ENCODE measurements at places on chromosomes 3 and 15.

- no peak for DNase-seq
Observed at GRCh38 chr3:151491525-151491924, 30.7 kb upstream of the IGSF10 start.

DNA sequence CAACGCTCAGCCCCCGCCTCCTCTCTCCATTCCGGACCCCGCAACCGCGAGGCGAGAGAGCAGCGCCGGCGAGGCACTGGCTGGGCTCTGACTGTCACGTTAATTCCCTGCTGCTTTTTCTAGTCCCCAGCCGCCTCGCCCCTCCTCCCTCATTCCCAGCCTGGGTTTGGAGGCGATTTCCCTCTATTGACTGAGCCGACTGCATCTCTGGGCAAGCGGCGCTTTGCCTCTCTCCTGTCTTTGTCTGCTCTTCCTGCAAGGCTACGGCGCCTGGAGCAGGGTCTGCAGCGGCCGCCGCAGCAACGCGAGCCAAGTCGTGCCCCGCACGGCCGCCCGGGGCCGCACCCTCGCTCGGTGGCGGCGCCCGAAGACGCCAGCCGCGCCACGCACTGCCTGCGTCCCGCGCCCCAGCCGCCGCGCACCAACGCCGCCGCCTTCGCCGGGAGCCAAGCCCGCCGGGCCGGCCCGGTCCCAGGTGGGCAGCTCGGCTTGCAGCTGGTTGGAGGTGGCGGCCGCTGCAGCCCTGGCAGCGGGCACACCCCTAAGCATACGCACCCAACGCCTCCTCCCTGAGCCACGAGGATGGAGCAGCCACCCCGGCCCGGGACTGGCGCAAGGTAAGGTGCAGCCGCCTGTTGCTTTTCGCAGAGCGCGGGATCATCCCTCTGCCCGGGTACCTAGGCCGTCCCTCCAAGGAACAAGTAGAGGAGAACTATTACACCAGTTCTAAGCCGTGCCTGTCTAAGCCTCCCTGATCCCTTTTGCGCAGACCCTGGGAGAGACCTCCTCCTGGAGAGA, at the start of gene LRRC3B:
Gene LRRC3B (plus strand): TSS at position 152 of the 798 bp plus-strand sequence. CDS start 86,901 bp downstream, outside the sequence.
- peak; percentile 46 for DNase-seq

GRCh38 chr3:171944118-171945016, 95.0 kb upstream of the FNDC3B start:
- DNase-seq: no peak

DNA sequence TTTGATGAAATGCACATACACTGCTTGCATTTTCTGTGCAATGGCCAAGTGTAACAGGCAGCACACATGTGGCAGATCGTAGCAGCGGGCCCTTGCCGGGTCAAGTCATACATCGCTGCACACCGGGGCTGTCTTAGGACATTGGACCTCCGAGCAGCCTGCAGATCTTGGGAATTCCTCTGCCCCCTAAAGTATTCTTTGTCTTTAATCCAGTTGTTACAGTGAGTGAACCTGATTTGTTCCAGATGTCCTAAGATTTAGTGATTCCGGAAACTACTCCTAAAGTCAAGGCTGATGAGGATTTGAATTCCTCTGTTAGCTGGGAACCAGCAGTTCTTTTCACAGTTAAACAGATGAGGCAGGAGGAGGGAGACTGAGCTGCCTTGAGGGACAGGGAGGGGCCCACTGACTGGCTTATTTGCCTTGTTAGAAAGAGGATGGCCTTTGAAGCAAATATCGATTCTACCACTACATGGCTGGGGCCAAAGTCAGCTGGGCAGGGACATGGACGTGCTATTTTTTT, 190.7 kb upstream of the CTDSPL start:
- no peak for DNase-seq

GRCh38 chr3:106457281-106458180, 588.7 kb upstream of the CBLB start:
- peak; percentile 64 for DNase-seq

DNA sequence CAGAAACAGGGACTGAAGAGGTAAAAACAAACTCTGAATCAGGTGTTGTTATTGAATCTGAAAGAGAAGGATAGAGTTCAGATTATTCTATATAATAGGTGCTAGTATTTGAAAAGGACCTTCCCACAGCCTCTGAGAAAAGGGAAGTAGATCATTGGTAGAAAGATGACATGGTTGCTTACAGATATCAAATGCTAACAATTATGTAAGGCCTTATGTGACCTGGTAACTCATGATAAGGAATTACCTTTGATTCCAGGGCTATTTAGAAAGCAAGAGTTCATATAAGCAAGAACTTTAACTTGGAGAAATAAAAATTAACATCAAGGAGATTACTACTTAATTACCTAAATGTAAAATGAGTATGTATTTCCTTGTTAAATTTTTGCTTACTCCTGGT, 7.6 kb downstream of the SLC27A2 start:
- DNase-seq: no peak

GRCh38 chr3:110618512-110619226, 452.9 kb upstream of the NECTIN3 start:
- no peak for DNase-seq

DNA sequence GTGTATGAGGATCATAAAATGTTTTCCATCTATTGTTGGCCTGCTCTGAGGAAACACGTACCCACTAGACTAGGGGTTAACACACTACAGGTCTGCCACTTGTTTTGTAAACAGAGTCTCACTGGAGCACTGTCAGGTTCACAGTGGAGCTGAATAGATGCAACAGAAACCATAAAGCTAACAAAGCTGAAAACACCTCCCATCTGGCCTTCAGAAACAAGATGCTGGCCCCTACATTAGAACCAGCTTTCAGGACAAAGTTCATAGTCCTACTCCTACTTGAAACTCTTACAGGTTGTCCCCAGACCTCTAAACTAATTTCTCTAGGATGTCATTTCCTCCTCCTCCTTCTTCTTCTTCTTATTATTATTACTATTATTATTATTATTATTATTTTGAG, 42.3 kb downstream of the SNX4 start:
- no peak for DNase-seq

DNA sequence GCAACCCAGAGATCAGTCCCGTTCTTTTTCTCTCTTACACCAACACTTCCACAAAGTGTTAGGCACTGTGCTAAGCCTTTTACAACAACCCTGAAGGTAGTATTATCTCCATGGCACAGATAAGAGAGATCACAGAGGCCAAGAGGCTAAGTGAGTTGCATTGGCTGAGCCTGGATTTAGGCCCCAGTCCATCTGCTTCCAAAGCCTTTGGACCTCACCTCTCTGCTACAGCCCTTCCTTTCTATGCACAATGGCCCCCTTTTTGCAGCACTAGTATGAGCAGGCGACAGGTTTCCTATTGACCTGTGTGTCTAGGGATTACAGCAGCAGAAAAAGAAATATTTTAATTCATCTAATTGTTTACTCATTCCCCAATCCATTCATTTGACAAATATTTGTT, 76.2 kb downstream of the CRYGS start:
- no peak for DNase-seq

Data from urothelium cell line (cell line).